A673 (cell line): ENCODE measurements at places on chromosomes 3 and 15. TPM values are rescaled to one million over a fixed set of nuclear protein-coding genes. Genes with fewer than 3 reads are reported as not detected.
A peak's percentile ranks its signal among the peaks of the same experiment; 100 is the strongest.

Gene MINAR1
- 1.2 and 1.6 TPM in 2 replicates for total RNA-seq

Gene HTR3E
- total RNA-seq: not detected in 2 replicates

Gene CCRL2
- total RNA-seq: not detected in 2 replicates

GRCh38 chr15:59688423-59688781 lies 718 bp downstream of the BNIP2 start:
- DNase-seq: peak; percentile 55

DNA sequence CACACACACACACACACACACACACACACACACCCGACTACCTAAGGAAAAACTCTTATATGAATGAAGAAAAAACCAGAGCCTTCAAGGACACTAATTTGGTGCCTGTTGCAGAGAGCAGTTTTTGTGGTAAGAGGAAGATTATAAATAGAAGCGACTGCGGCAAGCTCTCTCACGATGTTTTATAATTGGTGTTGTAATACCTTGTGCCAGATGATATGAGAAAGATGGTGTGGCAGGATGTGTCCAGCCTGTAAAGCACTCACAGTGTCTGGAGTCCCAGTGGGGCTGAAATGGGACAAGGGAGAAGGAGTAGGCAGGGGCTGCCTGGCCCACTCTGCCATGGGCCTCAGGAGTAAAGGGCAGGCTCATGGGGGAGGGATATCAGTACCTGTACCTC lies 839.9 kb downstream of the AGBL1 start:
- no peak for DNase-seq

GRCh38 chr3:56885879-56886278 lies 84.1 kb upstream of the ARHGEF3 start:
- DNase-seq: no peak

GRCh38 chr3:8938021-8938420 lies 25.3 kb downstream of the RAD18 start:
- DNase-seq: peak; percentile 36

GRCh38 chr3:59101231-59101736 lies 51.5 kb upstream of the CFAP20DC start:
- DNase-seq: no peak

- no peak for DNase-seq
These were observed 394.5 kb downstream of the MFSD1 start for GRCh38 chr3:159196359-159196758.

- no peak for DNase-seq
These were observed 231.3 kb downstream of the KLF13 start for GRCh38 chr15:31557899-31558298.

DNA sequence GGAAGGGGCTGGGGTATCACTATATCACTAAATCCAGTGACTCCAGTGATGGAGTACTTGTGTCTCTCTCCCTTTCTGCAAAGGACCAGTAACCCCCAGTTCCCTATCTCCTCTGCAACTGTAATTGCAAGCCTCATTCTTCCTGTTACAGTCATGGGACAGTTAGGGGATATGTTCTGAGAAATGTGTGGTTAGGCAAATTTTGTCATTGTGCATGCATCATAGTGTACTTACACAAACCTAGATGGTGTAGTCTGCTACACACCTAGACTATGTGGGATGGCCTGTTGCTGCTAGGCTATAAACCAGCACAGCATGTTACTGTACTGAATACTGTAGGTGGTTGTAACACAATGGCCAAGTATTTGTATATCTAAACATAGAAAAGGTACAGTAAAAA lies 2.2 kb downstream of the VPS8 start:
- no peak for DNase-seq

- DNase-seq: no peak
These were observed 75.0 kb upstream of the RNU6-1 start for GRCh38 chr15:67914537-67915460.

GRCh38 chr3:48248095-48248850 lies 7.4 kb downstream of the ZNF589 start:
- peak; percentile 75 for DNase-seq

- DNase-seq: no peak
These were observed 10.0 kb downstream of the GATA2 start for GRCh38 chr3:128482666-128483656.

DNA sequence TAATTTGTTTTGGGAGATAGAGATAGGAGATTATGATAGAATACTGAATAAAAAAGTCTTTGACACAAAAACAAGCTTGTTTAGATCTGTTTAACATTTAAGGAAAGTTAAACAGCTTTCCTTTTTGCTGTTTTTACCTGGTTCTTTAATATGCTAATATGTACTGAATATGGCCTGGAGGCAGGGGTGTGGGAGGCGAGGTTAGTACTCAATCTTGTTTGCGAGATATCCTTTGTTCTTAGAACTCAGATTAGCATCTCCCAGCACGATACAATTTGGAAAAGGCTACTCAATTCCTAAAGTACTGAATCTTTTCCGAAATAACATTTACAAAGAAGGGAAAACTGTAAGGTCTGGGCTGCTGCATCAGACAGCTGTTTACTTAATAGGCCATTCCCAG lies 40.8 kb upstream of the ST3GAL6 start:
- DNase-seq: no peak
